ENCODE measurements at places on chromosomes 5 and 9.

- no peak for DNase-seq
Observed at GRCh38 chr9:14480526-14480925, 166.6 kb upstream of the NFIB start.

DNA sequence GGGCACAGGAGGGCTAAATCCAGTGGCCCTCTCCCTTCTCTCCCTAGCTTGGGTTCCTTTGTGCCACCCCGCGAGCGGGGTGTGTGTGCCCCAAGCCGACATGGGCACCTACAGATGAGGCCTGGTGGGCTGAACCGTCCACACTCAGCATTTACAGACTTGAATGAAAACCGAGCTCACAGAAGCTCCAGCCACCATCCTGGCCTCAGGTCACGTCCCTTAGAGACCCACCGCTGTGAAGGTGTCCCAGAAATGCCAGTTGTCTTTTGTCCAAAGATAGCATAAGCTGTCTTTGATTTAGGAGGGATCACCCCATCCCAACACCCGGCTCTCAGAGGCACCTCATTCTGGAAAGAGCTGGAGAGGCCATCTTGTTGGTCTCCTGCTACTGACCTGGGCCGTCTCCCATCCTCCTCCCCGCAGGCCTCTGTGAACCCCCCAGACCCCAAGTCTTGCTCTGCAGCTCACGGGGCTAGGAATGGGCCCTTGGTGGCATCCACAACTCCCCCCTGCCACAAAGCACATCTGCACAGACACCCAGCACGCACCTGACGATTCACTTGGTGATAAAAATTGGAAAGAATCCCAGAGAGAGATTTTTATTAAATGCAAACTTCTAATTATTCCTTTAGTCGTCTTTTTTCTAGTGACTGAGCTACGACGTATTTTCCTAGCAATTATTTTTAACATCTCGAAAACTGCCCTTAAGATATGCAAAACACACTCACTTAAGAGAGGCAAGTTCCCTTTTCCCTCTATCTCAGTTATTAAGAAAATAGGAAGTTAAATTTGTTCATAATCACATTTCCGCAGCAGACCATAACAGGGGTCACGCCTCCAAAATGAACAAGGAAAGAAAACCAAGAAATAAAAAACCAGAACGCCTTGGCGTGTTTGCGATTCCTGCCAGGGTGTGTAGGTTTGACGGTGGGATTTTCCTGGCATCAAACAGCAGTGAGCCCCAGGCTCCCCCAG is 80.5 kb upstream of the LMX1B start:
- DNase-seq: no peak

GRCh38 chr5:125215593-125215992 is 469.2 kb upstream of the ZNF608 start:
- no peak for DNase-seq

DNA sequence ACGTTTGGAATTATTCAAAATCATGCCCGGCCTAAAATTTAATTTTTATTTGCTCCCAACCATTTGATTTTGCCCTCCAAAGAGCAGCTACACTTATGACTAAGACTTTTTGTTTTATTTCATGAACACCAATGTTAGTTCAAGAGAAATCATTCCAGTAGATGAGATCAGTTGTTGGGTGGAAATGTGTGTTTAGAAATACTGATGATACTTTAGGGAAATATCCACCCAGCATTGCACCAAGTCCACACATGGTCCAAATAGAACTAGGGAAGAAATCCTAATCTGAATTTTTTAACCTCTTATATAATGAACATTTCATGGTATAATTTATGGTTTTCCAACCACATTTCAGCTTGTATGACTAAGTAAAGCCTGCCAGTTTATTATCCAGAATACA is 28.3 kb upstream of the GOLPH3 start:
- no peak for DNase-seq

GRCh38 chr9:26057050-26057449 is 378.8 kb upstream of the TUSC1 start:
- DNase-seq: no peak

- DNase-seq: peak; percentile 26
Observed at GRCh38 chr5:95731571-95732554, 727 bp downstream of the RHOBTB3 start.

DNA sequence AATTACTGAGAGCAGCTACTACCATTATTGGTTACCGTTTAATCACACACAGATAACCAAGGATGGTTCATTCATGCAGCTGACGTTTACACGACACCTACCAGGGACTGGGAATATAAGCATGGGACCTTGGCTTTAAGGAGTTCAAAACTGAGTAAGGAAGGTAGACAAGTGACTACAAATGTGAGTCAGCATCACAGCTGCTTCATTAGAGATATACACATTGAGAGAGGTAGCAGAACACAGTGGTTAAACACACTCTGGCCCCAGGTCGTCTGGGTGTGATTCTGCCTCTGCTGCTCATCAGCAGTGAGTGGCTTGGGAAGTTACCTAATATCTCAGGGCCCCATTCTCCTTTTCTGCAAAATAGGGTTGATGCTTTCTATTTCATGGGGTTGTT is 268.6 kb downstream of the NR3C1 start:
- DNase-seq: no peak

DNA sequence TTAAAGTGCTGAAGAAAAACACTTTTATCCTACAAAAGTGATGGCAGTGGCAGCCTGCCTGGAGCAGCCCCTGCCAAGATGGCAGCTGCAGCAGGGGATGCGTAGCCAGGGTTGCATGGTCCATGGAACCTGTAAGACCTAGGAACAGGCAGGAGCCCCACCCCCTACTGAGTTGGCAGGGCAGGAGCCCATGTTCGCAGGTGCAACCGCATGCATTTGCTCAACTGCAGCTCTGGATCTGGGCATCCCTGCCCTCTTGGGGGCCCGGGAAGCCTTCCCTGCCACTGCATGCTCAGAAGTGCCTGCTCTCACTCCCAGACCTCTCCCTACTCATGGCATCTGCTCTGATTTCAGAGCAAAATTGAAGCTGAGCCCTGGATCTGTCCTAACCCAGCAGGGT is 779.6 kb downstream of the CDH18 start:
- no peak for DNase-seq

- no peak for DNase-seq
Observed at GRCh38 chr9:74735761-74736160, 152.0 kb downstream of the TRPM6 start.

DNA sequence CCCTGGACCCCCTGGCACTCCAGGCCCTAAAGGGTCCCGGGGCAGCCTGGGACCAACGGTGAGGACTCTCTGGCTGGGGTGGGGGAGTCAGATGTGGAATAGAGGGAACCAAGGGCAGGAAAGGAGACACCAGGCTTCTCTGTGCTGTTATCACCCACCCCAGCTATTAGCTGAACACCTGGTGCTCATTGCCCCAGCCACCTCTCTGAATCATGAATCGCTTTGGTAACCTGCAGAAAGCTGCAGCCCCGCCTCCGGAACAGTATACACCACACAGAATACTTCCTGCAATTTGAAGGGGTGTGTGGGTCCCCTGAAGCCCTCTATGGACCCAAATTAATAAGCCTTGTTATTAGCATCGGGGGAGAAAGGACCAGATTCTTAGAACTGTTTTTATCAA is 40.4 kb upstream of the ORM1 start:
- no peak for DNase-seq

- DNase-seq: no peak
Observed at GRCh38 chr5:34717426-34718327, 61.5 kb downstream of the RAI14 start.

- DNase-seq: no peak
Observed at GRCh38 chr5:169331292-169331852, 30.4 kb upstream of the SLIT3 start.

- no peak for DNase-seq
Observed at GRCh38 chr9:3962496-3962895, 337.4 kb downstream of the GLIS3 start.

GRCh38 chr5:135119481-135119880 is 85.5 kb upstream of the PITX1 start:
- no peak for DNase-seq

- no peak for DNase-seq
Observed at GRCh38 chr9:101383361-101383760, 1.4 kb downstream of the BAAT start.

DNA sequence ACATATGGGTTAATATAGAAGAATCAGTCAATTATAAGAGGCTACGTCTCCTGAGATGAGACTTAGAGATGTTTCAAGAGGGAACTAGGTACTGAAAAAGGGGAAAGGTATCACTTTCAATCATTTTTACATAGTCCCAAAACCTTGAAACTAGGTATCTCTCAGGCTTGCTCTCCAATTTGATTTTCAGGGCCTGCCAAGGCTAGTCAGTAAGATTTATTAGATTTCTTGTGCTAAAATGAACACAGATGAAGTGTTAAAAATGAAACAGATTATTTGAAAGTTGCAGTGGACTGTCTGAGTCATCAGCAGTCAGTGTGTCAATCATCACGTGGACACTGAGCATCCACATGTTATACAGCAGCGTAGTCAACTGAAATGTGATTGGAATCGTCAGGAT is 591.1 kb downstream of the DTWD2 start:
- no peak for DNase-seq

DNA sequence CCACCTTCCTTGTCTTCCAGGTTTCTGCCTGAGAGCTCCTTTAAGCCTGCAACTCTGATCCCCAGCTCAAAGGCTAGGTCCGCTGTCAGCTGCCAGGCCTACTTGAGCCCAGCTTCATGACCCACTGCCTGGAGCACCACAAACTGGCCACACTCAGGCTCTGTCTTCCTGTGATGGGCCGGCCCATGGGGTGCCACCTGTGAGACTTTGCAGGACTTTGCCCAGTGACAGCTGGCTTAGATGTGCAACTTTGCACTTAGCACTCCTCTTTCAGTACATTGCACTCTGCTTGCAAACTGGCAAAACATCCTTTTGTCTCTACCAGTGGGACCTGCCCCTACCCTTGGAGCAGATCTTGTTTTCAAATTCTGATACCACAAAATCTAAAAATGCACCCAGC is 311.5 kb upstream of the PDE4D start:
- DNase-seq: no peak

- no peak for DNase-seq
Observed at GRCh38 chr9:9552665-9553064, 1060.1 kb downstream of the PTPRD start.

- DNase-seq: no peak
Observed at GRCh38 chr5:109407913-109408312, 1.9 kb downstream of the PJA2 start.

- DNase-seq: no peak
Observed at GRCh38 chr5:88395264-88395663, 126.6 kb upstream of the TMEM161B start.

DNA sequence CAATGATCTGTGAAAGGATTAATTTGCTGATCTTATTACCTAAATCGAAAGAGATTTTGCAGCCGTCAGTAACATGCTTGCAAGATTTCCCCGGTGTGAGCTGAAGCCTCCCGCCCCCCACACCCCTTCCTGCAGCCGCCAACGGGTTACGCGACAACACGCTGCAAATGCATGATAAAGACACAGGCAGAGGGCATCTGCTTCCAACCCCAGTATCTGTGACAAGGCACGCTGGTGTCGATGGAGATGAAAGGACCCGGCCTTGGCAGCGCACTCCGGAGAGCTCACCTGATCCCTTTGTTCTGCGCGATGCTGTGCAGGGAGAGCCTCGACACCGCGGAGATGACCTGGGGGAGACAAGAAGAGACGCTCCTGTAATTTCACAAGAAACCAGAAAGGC is 122.9 kb upstream of the SARDH start:
- DNase-seq: no peak

DNA sequence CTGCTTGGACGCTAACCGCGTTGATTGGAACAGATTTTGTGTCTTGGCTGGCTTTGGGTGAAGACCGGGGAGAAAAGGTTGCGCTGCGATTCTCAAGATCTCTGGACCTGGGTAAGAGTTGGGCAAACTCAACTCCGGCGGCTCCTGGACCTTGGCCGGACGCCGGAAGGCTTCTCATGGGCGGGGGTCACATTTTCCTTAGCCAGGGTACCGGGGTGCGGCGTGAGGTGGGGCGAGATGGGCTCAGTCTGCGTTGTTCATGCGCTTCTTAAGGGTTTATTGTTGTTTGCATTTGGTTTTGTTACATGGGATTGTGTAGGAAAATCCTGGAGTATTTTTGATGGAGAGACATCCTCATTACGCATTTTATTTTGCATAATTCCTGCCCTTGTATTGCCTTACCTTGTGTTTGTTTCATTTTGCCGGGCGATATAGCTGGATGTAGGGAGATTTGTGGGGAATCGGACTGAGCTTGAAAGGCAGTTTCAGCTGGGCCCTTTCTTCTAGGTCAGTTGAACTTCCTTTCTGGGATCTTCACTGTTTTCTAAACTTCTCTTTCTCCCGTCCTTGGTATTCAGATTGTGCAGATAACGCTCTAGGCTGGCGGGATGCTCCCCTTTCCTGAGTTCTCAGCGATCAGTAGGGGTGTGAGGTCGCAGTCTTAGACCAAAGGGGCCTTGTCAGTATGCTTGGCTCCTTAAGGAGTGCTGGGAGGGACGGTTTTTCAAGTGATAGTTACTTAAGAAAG is 524 bp downstream of the MEGF10 start:
- no peak for DNase-seq

DNA sequence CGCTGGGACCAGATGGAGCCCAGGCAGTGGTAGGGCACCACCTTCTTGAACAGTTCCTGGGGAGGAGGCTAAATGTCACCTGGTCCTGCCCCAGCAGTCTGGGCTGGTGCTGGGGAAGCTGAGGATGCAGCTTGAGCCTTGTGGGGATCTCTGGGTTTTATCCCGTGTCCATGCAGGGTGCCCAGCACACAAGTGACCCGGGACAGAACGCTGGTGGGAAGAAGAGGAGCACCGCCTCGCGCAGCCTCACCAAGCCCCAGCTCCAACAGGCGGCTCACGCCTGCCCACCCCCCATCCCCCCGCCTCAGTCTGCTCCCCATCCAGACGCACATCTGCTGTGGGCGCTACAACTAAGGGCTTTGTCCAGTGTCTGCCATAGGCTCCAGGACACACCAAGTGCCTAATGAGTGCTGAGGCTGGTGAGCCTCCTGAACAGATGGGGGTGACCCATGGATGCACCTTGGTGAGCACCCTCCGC is 13.8 kb downstream of the RALGDS start:
- no peak for DNase-seq

DNA sequence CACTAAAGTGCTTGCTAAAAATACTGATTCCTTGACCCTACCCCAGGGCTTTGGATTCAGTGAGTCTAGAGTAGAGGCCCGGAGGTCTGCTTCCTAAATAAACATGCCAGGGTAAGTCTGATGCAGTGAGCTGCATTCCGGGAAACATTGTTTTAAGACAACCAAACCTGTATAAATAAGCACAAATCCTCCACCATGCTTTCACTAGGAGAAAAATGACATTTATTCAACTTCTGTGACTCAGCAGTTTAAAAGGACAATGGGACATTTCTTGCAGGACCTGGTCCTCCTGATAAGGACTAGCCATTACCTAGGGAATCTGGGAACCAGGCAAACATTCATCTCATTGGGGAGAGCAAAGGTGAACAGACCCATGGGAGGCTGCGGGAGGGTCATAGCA is 335.3 kb downstream of the MLLT3 start:
- no peak for DNase-seq

DNA sequence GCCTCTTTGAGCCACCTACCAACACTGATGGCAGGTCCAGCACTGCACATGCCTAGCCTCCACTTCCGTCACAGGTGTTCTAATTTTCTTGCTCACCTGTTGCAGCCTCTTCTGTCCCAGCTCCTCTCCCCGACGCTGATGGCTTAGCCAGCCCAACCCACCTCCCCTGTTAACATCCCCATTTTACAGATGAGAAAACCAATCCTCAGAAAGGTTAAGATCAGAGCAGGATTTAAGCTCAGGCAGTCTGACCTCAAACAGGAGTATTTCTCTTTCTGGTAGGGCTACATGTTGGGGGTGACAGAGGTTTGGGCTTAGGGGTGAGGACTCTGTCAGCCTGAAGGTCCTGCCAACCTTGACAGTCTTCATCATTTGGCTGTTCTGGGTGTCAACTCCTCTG is 74.5 kb upstream of the PITX1 start:
- DNase-seq: no peak

Measured in activated gamma-delta T cell (primary cell).